Naive thymus-derived CD8-positive, alpha-beta T cell (primary cell): ENCODE measurements at places on chromosomes 3 and 15. TPM values are rescaled to one million over a fixed set of nuclear protein-coding genes. Genes with fewer than 3 reads are reported as not detected.

Gene OR5H15
- not detected for total RNA-seq

Gene UBA7
- total RNA-seq, result 326 TPM

Gene ELP6
- 30.1 TPM for total RNA-seq

Gene IQCF5
- total RNA-seq, result not detected

DNA sequence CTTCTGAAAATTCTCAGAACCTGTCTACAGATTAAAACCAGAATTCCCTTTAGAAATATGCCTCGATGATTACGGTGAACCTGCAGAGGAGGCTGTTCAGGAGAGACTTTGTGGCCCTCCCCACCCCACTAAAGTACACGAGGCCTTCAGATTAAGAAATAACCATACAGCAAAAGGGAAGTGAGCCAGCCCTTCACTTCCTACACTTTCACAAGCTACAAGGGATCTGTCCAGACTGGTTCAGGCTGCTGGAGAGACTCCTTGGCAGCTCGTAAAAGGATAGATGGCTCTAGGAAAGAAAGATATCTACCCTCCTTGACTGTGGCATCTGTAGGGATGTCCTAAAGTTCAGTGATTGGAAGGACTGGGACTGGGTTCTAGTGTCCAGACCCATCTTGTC, 102.6 kb downstream of the ALDH1A2 start:
- H3K27ac ChIP-seq, result no peak overlapping the region
- peaks cover 7% of the 10 kb centered on the region for H3K27me3 ChIP-seq
- no peak overlapping the region for H3K4me3 ChIP-seq
- no peaks in the 10 kb centered on the region for H3K4me1 ChIP-seq

DNA sequence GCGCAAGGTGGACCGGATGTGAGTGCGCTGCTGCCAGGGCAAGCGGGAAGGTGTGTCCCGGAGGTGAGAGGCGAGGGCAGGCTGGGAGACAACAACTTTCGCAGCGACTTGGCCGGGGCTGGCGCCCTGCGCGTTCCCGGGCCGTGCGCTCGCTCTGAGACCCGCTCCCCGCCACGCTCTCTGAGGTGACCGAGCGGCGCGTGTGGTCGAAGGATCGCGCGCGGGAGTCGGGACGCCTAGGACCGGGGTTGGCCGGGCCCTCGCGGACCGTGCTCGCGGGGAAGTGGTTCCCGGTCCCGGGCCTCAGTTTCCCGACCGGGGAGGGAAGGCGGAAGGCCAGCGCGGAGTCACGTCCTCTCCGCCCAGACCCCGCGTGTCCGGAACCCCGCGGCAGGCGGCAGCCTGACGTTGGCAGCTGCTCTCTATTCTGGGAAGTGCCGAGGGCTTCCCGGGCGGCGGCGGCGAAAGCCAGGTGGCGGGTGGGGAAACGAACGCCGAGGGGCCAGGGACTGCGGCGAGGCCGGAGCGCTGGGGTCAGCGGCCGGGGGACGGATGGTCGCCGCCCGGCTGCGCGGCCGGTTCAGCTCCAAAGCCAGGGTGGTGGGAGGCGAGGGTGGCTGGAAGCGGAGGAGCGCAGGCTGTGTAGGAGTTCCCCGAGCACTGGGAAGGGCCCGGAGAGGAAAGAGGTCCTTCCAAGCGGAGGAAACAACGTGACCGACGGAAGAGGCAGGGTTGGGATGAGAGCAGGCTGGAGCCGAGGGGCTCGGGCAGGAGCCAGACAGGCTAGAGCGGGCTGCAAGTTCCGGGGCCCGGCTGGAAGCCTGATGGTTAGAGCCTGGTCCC, 1.0 kb upstream of the IGF2BP2 start:
- H3K4me1 ChIP-seq, result peaks cover 10% of the 10 kb centered on the region
- peak; percentile 22 for DNase-seq
- H3K4me3 ChIP-seq, result peak overlapping the region; percentile 88

GRCh38 chr3:178772746-178773145, 236.5 kb downstream of the KCNMB2 start:
- H3K36me3 ChIP-seq, result no peaks in the 10 kb centered on the region
- H3K27ac ChIP-seq, result peak overlapping the region; percentile 28
- H3K4me3 ChIP-seq, result no peak overlapping the region
- H3K4me1 ChIP-seq, result peaks cover 5% of the 10 kb centered on the region
- DNase-seq, result peak; percentile 29

- H3K36me3 ChIP-seq, result peaks cover 7% of the 10 kb centered on the region
- peak overlapping the region; percentile 95 for H3K27ac ChIP-seq
- H3K4me1 ChIP-seq, result peaks cover 28% of the 10 kb centered on the region
- DNase-seq, result peak; percentile 56
- no peaks in the 10 kb centered on the region for H3K27me3 ChIP-seq
Measured at GRCh38 chr3:52281981-52282801, 3.7 kb upstream of the WDR82 start.

DNA sequence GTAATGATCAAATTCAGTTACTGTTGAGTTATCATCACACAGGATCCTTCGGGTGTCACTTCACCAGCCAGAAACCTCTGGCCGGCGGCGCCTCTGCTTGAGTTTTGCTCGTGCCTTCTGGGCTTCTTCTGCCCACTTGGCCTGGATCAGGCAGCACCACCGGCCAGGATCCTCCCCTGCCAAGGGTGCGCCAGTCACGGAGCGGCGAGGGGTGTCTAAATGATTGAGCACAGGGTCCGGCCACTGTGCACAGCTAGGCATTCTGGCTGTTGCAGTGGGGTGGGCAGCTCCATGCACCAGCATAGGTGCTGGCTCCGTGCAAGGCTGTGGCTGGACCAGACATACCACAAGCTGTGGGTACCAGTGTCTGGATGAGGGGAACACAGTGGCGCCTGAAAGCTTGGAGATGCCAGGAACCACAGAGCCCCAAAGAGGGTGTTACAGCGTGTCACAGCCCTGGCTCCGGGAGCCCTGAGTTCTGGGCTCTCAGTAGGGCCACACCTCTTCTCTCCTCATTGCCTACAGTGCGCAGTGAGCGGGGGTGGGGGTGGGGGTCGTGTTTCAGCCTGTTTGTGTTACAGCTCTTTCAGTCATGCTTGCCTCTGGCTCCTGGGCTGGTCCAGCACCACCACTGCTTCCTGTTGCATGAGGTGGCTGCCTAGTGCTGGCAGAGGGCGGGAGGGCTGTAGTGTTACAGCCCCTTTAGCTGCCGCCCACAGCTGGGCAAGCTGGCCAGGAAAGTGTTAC, 169.4 kb downstream of the FNDC3B start:
- no peak for DNase-seq
- no peak overlapping the region for H3K4me3 ChIP-seq
- H3K4me1 ChIP-seq, result peaks cover 16% of the 10 kb centered on the region
- peaks cover 28% of the 10 kb centered on the region for H3K36me3 ChIP-seq
- H3K27ac ChIP-seq, result no peak overlapping the region
- no peaks in the 10 kb centered on the region for H3K27me3 ChIP-seq

GRCh38 chr3:156643729-156644389, 30.5 kb upstream of the TIPARP start:
- DNase-seq, result no peak
- peak overlapping the region; percentile 79 for H3K4me3 ChIP-seq
- peaks cover 7% of the 10 kb centered on the region for H3K27me3 ChIP-seq

DNA sequence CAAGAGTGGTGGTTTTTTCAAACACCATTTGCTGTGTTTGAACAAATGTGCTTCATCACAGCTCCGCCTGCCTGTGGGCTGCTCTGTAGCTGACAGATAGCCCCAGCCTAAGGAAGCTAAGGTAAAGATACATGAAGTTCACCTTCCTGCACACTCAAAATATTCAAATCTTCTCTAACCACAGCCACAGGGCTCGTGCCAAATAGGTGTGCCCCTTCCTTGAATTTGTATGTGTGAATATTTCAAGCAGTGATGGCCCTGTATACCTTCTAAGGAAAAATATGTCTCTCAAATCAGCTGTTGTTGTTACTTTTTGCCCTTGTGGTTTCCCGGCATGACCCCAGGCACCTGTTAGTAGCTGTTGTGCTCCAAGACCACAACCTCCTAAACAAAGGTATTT, 92.8 kb downstream of the CCNL1 start:
- H3K4me1 ChIP-seq, result peaks cover 34% of the 10 kb centered on the region
- H3K4me3 ChIP-seq, result peak overlapping the region; percentile 1
- no peak overlapping the region for H3K27ac ChIP-seq
- DNase-seq, result peak; percentile 26
- no peaks in the 10 kb centered on the region for H3K36me3 ChIP-seq

DNA sequence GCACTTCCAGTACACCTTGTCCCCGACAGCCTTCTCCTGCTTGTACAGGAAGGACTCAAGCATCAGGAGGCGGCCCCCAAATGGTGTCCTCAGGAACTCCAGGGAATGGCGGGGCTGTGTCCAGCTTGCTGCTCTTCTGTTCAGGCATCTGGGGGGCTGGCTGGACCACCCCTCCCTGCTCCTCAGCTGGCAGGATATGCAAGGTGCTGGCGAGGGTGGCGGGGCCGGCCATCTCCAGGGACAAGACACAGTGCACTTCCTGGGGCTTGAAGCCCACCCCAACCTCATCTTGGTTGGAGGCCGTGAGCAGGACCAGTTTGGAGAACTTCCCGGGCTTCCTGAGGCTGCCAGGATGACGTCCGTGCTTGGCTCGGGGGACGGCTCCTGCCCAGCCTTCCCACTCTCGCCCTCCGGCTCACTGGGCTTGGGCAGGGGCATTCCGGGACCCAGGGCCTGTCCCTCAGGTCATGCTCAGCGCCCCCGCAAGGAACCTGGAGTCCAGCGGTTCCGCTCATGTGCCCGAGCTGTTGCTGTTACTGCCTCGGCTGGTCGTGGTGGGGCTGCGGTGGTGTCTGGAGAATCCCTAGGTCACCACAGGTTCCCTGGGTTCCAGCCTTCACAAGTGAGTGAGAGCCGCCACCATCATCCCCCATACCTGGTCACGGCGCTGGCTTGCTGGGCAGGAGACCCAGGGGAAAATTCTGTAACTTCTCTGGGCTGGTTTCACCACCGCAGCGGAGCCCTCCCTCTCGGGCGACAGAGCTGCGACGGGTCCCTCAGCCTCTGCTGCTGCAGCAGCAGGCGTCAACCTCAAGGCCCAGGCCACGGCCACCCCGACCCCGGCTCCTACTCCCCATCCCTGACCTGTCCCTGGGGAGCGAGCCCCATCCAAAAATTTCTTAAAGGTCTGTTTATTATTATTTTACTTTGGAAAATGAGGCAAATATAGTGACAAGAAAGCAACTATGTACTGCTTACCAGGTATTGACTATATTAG, 82.8 kb upstream of the FXR1 start:
- no peak for DNase-seq
- no peaks in the 10 kb centered on the region for H3K36me3 ChIP-seq
- H3K27me3 ChIP-seq, result peaks cover 6% of the 10 kb centered on the region
- no peak overlapping the region for H3K27ac ChIP-seq

DNA sequence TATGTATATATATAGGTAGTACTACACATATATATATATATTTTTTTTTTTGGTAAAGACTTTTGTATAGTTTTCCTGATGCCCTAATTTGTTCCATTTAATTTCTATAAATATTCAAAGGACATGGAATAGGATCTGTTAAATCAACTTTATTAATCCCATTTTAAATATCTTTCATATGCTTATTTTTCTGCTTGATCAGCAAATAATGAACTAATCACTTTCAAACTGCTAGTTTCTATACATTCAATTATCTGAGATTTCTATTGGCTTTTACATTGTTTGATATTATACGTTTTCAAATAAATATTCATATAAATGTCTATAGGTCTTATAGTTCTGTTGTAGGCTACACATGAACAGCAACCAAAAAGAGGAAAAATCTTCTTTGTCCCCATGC, 21.7 kb downstream of the ZXDC start:
- no peak overlapping the region for H3K4me3 ChIP-seq
- peaks cover 23% of the 10 kb centered on the region for H3K4me1 ChIP-seq
- no peak for DNase-seq
- peaks cover 89% of the 10 kb centered on the region for H3K36me3 ChIP-seq

- peaks cover 38% of the 10 kb centered on the region for H3K36me3 ChIP-seq
- H3K27ac ChIP-seq, result no peak overlapping the region
- peaks cover 9% of the 10 kb centered on the region for H3K4me1 ChIP-seq
Measured at GRCh38 chr3:149934524-149934923, 36.2 kb downstream of the PFN2 start.

DNA sequence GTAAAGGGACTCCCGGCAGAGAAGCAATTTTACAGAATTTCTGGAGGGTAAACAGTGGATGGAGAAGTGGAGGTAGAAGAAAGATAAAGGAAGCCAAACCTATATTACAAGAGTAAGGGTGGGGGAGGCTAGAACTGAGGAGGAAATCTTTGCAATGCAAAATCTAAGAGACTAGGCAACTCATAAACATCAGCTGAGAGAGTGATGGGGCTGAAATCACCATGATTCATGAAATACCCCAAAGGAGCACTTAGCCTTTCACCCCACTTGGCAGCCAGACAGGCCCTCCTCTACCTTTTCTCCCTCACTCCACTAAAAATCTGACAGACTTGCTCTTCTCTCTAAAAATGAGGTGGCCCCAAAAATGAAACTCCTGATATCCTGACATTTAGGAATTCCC, 19.5 kb upstream of the ZBTB38 start:
- DNase-seq, result no peak
- no peaks in the 10 kb centered on the region for H3K36me3 ChIP-seq
- no peaks in the 10 kb centered on the region for H3K4me1 ChIP-seq
- H3K4me3 ChIP-seq, result no peak overlapping the region

- no peak overlapping the region for H3K27ac ChIP-seq
- peaks cover 8% of the 10 kb centered on the region for H3K27me3 ChIP-seq
- H3K36me3 ChIP-seq, result no peaks in the 10 kb centered on the region
Measured at GRCh38 chr15:62875626-62876021, 166.9 kb upstream of the TPM1 start.

GRCh38 chr3:52721730-52722008, 15.8 kb downstream of the SPCS1 start:
- H3K27me3 ChIP-seq, result no peaks in the 10 kb centered on the region
- no peak overlapping the region for H3K4me3 ChIP-seq
- no peak for DNase-seq
- peaks cover 30% of the 10 kb centered on the region for H3K4me1 ChIP-seq

DNA sequence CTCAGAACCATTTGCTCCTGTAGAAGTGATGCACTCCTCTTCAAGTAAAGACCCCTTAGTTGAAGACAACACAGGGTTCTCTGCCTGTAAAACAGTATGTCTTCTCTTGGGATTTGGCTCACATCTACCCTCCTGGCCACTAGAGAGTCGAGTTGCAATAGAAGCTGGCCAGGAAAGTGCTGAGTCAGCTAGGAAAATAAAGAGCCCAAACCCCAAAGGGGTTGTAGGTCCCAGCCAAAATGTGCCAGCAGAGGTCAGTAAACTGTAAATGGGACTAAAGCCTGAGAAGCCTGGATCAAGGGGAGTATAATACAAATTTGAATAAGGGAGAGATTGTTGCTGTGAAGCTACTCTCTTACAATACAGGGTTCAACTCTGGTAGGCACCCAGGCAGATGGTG, 37.2 kb upstream of the THBS1 start:
- H3K27me3 ChIP-seq, result peaks cover 15% of the 10 kb centered on the region
- no peak for DNase-seq
- H3K4me1 ChIP-seq, result no peaks in the 10 kb centered on the region
- no peak overlapping the region for H3K27ac ChIP-seq
- H3K4me3 ChIP-seq, result no peak overlapping the region

DNA sequence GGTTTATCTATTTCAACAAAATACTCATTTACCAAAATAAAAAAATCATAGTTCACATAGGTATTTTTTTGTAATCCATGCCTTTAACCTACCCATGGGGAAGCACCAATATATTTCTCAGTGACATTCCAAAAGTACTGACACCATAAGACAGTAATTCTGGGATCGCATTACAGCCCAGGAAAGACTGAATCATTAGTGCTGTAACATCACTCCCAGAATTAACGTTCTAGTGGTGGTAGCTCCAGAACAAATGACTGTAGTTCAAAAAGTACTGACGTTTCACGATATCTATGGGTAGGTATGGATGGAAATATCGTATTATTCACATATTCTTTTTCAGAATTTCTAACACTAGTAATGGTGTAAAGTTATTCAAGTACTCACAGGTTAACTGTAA, 54.3 kb upstream of the NEK10 start:
- no peaks in the 10 kb centered on the region for H3K4me1 ChIP-seq
- H3K4me3 ChIP-seq, result no peak overlapping the region
- no peak for DNase-seq
- no peak overlapping the region for H3K27ac ChIP-seq
- peaks cover 22% of the 10 kb centered on the region for H3K36me3 ChIP-seq
